CMK (cell line): ENCODE measurements at places on chromosomes 2 and 18.

DNA sequence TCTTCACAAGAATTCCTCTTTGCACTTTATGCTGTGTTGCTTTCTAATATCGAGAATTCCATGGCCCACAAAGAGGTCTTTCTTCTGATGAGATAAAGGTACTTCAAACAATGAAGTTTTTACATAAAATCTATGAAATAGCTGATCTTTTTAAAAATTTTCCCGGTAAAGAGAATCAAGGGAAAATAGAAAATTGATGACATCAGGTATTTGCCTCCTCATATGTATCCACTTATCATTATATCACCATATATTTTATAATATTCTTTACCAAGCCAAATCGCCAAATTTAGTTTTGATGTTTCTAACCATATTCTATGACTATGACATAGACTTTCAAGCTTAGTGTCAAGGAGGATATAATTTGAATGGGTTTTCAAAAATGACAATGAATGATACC lies 139.8 kb downstream of the CHST9 start:
- no peak for DNase-seq

DNA sequence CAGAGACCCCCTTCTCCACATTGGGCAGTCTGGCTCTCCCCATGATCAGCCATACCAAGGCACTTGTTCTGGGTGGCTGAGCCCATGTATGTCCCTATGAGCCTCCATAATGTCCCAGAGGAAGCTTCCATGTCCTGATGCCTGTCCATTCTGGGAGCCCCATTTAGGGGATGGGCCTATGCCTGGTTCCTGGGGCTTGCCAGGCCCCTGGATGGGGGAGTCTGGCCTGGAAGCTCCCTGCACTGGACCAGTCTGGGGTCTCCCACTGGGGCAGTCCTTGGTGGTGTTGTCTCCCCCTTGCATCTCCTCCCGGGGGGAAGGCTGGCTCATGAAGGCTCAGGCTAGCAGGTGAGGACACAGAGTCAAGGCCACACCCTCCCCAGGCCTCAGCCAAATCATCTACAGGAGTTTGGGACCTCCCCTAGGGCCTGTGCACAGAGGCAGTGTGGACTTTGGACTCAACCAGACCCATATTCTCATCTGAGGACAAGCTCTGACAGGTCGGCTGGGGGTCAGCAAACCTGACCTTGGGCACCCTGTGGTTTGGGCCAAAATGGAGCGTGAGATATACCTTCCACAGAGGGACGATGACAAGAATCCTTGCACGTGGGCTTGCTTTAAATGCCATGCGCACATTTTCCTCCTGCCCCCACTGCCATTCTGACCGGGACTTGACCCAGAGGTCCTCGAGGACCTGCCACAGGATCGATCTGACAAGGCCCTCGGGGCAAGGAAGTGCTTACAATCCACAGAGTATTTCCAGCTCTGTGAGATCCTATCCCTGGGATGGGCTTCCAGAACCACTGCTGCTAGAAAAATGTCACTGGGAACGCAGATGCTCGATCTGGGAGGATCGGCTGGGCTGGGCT lies 38.8 kb downstream of the INHBB start:
- DNase-seq, result no peak

GRCh38 chr2:16188261-16188890 lies 248.0 kb downstream of the MYCN start:
- no peak for DNase-seq

DNA sequence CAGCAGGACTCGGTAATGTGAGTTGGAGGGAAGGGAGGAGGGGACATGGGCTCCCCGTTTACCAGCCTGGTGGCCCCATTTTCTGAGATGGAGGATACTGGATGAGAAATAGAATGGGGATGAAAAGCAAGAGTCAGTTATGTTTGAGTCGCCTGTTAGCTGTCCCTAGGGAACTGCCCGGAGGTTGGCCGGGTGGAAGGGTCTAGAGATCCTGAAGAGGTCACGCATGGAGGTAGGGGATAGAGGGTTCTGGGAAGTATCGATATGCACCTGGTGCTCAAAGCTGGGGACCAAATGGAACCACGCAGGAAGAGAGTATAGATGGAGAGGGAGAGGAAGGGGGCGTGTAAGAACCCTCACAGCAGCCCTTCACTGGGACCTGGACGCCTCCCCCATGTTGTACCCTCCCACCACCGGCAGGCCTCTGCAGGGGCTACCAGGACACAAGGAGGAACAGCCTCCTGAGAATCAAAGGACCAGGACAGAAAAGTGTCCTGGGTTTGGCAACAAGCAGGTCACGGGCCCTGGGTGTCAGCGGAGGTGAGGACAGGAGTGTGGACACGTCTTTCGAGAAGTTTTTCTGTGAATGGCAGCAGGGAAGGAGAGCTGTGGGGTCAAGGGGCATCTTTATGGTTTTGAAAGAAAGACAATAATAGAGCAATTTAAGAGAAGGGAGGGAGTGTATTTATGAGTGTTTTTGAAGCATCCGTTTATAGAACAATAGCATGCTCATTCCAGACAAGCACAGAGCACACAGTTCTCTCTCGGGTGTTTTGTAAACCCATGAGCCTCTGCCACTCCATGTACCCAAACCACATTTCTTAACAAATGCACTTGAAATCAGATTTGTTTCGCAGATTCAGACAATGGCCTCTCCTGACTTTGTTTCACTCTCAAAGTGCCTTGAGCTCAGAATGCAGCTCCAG lies 132.2 kb downstream of the SMAD7 start:
- DNase-seq, result no peak

DNA sequence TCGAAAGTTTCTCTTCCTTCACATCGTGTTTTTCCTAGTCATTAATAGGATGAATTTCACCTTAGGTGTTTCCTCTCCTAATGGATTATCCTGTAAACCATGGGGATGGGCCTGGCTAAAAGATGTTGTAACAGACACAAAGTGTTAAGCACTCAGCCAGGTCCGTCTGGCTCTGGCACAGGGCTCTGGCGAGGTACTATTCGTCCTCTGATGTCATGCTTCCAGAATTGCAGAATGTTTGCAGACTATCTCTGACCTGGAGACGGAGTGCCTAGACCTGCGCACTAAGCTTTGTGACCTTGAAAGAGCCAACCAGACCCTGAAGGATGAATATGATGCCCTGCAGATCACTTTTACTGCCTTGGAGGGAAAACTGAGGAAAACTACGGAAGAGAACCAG lies 13.2 kb downstream of the ATG16L1 start:
- DNase-seq, result no peak

GRCh38 chr2:1692342-1692741 lies 52.0 kb downstream of the PXDN start:
- no peak for DNase-seq

DNA sequence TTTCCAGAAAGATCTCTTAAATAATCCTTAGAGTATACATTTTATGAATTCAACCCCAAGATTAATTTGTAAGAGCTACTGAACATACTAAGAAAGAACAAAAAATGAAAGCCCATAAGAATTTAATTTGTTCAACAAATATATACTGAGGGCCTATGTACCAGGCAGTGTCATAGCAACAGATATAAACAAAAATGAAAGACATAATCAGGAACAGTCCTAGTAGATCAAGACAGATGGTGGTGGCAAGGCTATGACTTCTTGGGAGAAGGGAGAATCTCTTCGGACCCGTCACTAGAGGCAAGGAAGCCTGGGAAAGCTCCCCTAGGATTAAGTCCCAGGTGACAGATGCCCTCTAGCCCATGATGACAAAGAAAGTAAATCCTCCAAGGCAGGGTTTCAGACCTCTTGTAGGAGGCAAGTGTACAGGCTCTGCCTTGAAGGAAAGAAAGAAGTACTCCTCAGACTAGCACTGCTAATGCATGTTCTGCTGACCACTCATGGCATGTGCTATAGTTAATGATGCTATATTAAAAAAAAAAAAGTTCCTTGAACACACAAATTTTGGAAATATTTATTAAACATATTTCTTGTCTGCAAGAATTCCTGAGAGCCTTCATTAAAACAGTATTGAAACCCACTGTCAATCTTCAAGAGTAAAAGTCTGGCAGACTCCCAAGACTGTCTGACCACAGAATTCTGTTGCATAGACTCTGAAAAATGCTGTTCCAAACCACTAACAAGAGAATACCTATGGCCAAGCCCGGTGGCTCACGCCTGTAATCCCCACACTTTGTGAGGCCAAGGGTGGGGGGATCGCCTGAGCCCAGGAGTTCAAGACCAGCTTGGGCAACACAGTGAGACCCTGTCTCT lies 31.5 kb downstream of the NOL10 start:
- no peak for DNase-seq

DNA sequence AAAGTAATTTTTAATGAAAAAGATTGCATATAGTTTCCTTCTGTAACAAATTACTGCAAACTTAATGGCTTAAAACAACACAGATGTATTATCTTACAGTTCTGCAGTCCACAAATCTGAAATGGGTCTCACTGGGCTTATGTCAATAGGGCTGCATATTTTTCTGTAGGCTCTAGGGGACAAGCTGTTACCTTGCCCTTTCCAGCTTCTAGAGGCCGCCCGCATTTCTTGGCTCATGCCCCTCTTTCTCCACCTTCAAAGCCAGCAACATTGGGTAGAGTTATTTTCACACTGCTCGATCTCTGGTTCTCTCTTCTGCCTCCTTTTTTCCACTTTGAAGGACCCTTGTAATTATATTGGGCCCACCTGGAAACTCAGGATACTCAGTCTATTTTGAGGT lies 16.7 kb downstream of the COPS8 start:
- DNase-seq, result no peak

DNA sequence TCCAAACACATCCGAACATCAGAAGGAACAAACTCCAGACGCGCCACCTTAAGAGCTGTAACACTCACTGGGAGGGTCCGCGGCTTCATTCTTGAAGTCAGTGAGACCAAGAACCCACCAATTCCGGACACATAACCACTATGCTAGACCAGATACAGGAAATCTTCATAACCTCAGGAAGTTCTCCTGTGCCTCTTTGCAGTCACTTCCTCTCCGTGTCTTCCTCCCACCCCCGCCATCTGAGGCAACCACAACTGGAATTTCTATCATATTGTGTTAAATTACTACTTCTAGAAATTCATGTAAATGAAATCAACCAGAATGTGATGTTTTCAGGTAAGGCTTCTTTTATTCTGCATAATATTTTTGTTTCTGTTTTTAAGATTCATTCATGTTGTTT lies 631.0 kb upstream of the NXPH2 start:
- DNase-seq, result no peak
